Nephron progenitor cell (in vitro differentiated cells): ENCODE measurements at places on chromosomes 12 and 14.

DNA sequence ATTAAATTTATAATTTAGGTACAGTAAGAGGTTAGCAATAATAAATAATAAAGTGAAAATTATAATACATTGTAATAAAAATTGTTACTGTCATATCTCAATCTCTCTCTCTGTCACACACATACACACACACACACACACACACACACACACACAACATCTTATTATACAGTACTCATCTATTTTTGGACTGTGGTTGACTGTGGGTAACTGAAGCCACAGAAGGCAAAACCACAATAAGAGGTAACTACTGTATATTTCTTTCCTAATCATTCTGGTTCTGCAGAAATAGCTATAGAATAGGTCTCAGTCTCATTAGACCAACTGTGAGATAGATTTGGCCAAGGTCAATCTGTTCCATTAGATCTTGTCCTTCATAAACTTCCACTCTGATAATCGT is 33.1 kb upstream of the PTPRO start:
- DNase-seq: no peak

DNA sequence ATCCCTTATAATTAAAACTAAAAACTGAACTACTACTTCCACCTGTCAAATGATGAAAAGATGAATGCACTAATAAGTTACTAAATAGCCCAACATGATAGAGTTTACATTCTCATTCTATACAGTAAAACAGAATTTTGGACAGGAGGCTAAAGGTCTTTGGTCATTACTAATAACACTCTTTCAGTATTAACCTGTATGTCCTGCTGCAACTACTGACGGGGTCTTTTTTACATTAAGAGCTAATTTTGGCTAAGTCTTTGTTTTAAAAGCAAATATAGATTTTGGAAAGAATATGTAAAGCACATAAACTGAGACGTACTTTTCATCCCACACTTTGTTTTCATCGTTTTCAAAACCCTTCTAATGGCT is 175.4 kb upstream of the CDKN3 start:
- DNase-seq: no peak

- no peak for DNase-seq
Observed at GRCh38 chr12:62848418-62848817, 86.5 kb downstream of the PPM1H start.

GRCh38 chr12:117762143-117762542 is 206.6 kb downstream of the KSR2 start:
- DNase-seq: no peak

GRCh38 chr12:96652870-96653269 is 163.5 kb downstream of the CFAP54 start:
- DNase-seq: no peak

DNA sequence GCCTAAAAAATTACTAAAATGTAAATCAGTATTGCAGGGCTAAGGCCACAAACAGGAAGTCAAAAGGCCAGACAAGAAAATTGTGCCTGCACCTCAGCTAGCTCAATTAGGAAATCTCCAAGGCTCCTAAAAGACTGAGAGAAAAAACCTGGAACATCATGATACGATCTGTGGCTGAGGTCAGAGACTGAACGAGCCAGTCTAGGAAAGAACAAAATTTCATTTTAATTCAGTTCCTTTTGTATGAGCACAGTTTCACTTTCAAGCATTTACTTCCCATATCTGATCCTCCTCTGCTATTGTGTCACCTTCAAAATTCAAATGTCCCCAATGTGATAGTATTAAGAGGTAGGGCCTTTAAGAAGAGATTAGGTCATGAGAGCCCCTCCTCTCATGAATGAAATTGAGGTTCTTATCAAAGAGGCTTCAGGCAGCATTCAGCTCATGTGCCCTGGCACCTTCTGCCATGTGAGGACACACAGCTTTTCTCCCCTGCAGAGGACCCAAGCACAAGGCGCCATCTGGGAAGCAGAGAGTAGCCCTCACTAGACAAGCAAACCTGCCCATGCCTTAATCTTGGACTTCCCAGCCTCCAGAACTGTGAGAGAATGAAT is 14.8 kb downstream of the PRKAB1 start:
- no peak for DNase-seq

DNA sequence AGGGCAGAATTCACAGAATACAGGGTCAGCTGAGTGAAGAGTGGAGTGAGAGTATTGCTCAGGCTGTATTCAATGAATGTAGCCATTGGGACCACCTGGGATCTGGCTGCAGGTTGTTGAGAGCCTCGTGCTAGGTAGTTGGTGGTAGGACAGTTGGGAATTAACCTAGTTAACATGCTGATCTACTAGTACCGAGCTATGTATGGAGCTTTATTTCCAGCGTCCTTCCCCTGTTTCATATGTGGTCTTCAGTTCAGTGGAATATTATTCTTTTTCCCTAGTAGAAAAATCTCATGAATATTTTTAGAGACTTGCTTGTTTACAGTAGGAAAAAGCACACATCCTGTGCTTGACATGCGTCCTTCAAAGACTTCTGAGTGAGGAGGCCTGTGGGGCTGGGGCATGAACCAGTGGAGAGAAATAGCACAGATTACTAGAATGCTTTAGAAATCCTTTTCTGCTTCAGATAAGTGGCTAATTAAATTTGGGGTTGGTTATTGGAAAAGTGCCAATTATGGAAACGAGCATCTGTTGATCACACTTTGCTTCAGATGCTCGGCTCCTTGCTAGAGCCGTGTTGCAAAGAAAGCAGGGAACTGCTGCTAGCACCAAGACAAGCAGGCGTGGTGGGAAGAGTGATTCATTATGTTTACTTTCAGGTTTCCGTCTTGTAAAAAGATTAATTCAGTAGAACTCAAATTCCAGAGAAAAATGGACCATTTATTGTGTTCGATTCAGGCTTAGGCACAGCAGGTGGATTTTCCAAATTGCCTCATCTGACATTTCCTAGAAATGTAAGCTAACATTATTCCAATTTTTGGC is 53.6 kb downstream of the ARF6 start:
- DNase-seq: no peak

GRCh38 chr12:56152756-56153677 is 630 bp downstream of the MYL6B start:
- no peak for DNase-seq

- DNase-seq: no peak
Observed at GRCh38 chr14:89504602-89505313, 87.7 kb upstream of the FOXN3 start.

- no peak for DNase-seq
Observed at GRCh38 chr12:52539083-52539820, 13.7 kb downstream of the KRT71 start.

GRCh38 chr14:56474419-56475022 is 105.1 kb upstream of the TMEM260 start:
- DNase-seq: peak; percentile 18

GRCh38 chr12:95687937-95688336 is 102.6 kb downstream of the NTN4 start:
- DNase-seq: no peak

GRCh38 chr12:3614806-3615466 is 123.9 kb downstream of the PRMT8 start:
- DNase-seq: no peak

GRCh38 chr14:53538316-53538881 is 385.3 kb upstream of the DDHD1 start:
- DNase-seq: no peak
